ENCODE measurements at places on chromosomes 2 and 18.

DNA sequence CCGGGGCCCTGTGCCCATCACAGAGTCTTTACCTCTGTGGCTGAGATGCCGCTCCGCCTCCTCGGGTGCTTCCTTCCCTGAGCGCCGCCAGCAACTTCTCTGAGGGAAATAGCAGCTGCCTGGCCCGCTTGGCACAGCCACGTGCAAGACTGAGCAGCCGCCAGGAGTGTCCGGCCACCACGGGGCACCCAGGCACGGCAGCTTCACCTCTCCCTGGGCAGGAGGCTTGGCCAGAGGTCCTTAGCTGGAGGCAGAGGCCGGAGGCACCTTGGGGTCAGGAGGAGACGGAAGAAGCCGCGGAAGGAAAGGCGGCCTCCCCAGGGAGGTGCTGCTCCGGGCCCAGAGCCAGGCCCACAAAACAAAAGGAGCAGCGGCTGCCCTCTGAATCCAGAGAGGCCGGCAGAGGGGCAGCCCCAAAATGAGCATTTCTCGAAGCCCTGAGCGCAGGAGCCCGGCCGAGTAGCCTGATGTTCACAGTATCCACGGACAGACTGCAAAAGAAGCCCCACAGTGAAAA lies 6.0 kb upstream of the LIMS2 start:
- DNase-seq: no peak

DNA sequence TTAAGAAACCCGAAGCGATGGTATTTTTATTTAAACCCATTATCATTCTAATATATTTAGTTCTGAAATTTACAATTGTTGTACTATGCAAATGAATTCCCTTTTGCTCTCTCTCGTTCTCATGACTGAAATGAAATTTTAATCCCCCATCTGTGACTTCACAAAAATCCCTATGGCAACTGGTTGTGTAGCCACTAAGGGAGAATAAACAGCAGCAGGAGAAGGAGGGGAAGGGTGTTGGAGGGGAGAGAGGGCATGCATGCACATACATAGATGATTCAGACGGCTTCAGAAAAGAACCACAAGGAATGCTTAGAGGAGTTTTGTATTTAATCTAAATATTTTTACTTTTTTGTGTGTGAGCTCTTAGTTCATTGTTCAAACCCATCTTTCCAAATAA lies 36.8 kb downstream of the CPS1 start:
- no peak for DNase-seq

DNA sequence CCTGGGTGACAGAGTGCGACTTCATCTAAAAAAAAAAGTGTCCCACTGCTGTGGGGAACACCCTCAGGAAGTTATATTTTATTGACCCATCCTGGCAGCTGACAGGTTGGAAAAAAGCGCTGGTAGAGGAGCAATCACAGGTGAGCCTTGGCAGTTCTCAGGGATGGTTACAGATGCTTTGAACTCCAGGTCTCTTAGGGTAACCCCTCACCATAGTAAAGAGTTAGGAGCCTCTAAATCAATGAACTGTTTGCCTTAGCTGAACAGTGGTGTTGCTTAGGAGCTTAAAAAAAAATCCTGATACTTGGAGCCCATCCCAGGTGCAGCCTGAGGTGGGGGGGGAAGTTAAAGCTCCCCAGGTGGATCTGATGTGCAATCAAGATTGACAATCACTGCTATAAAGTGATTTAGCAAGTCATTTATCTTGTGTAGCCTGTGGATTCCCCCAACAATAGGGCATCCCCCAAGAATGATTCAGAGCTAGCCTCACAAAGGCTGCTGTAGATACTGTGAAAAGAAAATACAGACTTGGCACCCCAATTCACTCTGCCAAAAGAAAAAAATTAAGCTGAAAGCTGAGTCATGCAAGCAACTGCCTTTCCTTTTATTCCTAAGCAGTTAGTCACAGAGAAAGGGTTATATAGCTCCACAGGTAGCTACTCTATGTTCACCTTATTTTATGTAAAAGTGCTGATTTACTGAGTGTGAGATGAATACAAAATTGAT lies 14.8 kb downstream of the SLC16A14 start:
- no peak for DNase-seq

DNA sequence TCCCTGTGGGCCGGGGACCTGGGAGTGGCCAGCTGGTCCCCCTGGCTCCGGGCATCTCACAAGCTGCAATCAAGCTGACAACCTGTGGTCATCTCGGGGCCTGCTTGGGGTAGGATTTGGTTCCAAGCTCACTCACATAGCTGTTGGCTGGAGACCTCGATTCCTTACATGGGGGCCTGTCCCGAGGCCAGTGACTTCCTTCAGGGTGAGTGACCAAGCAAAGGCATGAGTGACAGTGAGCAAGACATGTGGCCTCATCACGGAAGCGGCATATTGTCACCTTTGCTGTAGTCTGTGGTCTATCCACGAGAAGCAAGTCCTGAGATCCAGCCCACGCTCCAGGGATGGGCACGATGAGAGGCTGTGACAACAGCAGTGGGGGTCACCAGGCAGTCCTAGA lies 131.4 kb upstream of the ID2 start:
- no peak for DNase-seq

GRCh38 chr2:65548576-65549256 lies 116.3 kb upstream of the SPRED2 start:
- DNase-seq: no peak

DNA sequence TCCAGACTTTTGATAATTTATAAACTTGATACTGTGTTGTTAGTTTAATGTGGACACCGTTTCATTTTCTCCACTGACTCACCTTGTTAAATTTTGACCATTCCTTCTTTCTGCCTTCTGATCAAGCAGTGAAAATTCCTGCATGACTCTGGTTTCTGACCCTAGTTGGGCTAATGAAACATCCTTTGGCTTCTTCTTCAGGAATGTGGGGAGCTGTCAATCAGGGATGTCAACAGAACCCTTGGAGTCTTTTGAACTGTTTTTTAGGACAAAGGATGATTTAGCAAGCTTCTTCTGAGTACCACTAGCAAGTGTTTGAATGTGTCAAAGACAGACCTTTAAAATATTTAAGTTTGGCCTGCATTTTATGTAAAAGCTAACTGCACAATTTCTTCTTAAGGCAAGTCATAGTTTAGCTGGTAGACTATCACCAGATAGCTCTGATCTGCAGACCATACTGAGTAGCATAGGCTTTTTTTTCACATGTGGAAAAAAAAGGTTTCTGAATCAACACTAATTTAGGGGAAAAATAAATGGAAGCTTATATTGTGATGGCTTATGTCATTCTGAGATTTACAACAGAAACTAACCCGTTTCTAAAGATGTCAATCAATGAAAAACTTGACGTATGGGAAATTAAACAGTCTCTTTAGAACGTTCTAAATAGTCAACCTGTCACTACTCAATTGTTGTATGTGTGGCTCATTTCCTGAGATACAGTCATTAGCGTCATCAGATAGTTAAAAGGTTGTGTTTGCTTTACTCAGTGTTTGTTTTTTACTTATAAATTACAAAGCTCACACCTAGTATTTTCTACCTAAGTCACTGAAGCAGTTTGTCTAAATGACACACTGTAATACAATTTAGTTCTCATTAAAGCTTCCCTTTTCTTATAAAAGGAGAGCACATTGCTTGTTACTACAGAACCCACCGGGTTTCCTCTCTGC lies 311.4 kb downstream of the PTPRM start:
- no peak for DNase-seq

DNA sequence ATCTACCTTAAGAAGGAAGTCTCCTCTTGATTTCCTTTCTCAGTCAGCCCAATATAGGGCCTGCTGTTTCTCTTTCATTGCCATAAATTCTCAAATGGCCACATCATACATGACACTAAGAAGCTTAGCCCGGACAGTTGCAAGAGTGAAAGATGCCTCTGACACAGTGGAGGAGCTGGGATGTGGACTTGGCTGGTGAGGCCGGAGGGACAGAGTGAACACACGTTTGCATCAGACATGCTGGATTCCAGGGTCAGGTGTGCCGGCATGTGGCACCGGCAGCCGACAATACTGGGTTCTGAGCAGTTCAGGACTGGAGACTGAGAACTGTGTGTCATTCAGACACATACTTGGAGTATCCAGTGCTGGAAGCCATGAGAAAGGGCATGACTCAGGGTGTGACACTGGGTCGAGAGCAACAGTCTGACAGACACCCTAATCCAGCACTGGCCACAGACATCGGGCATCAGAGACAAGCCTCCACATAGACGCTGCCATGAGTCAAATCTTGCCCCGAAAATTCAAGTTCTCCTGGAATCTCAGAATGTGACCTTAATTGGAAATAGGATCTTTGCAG lies 31.4 kb downstream of the TIMM21 start:
- no peak for DNase-seq

GRCh38 chr2:68775272-68775842 lies 40.7 kb downstream of the ARHGAP25 start:
- no peak for DNase-seq

DNA sequence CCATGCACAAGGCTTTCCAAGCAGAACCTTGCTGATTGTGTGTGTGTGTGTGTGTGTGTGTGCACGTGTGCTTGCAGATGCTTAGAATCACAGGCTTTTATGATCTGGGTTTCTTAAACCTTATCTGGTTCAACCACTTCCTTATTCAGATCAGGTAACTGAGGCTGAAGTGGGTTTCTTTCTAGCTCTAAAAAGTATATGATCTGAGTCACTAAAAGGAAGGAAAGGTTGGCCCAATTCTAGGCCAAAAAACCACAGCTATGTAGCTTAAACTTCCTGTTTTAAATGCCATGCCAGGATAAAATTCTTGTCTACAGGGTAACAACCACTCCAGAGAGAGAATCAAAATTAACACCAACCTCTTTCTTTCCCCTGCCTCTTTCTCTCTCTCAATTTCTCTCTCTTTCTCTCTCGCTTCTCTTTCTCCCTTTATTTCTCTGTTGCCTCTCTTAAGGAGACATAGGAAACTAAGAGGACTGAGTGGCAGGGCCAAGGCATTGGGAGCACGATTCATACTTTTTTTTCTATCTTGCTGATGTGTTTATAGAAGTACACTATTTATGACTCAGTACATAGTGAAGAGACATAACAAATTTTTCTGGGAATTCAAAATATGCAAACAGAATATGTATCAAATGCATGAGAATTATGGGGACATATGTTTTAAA lies 140.3 kb downstream of the TRIB2 start:
- DNase-seq: no peak

- no peak for DNase-seq
These were observed 539.4 kb downstream of the ZNF804A start for GRCh38 chr2:185137700-185138099.

DNA sequence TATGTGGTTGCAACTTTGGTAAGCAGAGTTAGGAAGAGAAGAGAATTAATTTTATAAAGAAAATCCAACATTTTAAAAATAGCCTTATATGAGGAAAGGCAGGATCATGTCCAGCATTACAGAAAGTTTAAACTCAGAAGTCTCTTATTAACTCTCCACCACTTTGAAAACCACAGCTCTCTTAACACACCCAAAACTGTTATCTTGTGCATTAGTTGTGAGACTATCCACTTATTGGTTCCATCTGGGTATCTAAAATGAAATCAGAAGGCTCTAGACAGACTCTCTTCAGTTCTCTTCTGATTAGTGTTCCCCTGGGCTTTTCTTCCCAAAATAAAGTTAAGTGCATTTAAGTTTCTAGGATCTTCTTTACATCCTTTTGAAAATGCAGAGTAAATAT lies 251.5 kb downstream of the TXNL1 start:
- DNase-seq: no peak

DNA sequence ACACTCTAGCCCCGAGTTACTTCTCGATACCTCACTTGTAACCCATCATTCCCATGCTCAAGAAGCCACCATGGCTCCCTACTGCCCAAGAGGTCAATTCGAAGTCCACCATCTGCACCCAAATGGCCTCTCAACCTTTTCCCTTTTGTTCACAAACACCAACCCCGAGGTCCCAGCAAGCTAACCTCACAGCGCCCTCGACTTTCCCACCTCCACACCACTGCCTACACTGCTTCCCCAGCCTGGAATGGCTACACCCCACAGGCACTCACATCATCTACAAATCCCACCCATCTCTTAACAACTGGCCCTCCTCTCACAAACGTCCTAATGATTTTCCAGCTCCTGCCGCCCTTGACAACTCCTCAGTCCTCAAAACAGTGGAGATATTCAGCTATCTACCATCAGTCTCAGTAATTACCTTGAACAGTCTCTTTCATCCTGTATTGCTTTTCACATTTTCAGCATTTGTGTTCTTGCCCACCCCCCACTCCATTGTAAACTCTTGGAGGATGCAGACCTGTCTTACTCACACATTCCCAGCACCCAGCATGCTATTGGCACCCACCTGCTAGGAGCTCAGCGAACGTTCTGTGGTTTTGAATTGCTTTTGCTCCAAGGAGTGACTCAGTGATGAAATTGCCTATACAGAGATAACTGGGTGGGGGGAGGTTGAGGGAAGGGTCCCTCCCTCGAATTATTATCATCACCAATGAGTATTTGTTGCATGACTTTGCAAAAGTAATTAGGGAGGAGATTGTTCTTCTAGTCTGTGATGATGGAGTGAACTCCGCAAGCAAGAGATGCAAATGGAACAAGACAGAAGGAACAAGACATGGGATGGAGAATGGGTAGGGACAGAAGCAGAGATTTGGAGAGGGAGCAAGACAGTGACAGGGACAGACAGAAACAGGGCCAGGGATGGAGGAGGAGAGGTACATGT lies 106.8 kb downstream of the CYP26B1 start:
- no peak for DNase-seq

GRCh38 chr18:43760010-43760409 lies 482.7 kb upstream of the SYT4 start:
- DNase-seq: no peak

DNA sequence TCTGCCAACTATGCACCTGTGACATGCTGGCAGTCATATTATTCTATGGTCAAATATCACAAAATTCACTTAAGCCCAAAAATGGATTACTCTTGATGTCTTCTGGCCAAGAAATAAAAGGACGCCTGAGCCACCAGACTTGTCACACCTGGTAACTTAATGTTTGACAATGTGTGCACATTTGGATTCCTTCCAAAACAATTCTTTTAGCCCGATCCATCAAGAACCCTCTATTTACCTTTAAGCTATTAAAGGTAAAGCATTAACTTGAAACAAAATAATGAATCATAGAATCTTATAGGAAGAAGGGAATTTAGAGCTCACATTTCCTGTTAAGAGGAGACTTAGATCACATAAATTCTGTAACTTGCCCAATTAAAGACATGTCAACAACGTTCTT lies 46.5 kb upstream of the NFU1 start:
- DNase-seq: no peak

GRCh38 chr2:232540441-232541041 lies 1.0 kb downstream of the CHRNG start:
- DNase-seq: no peak

GRCh38 chr18:34221971-34222306 lies 2.8 kb downstream of the NOL4 start:
- no peak for DNase-seq
